Endothelial cell (in vitro differentiated cells): ENCODE measurements at places on chromosomes 1 and 21.
A peak's percentile ranks its signal among the peaks of the same experiment; 100 is the strongest.

- no peak for DNase-seq
These were observed 5.0 kb upstream of the IGFN1 start for GRCh38 chr1:201185527-201186128.

GRCh38 chr1:76998582-76999223, 131.4 kb downstream of the ST6GALNAC5 start:
- DNase-seq = no peak

GRCh38 chr1:53561503-53562105, 102.4 kb downstream of the DMRTB1 start:
- no peak for DNase-seq

DNA sequence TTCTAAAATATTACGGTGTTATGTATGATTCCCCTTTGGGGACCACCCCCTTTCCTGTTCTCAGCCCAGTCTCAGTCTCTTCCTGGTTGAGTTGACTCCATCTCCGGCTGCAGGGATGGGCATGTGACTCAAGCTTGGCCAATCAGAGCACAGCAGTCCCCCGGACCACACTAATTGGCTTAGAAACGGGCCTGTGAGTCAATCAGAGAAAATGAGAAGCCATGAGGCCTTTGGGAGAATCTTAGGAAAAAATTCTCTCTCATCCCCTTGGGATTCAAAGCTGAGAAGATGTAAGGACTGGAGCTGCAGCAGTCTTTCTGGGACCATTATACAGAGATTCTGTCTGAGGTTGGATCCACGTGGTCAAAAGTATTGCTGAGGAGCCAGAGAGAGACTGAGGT, 10.7 kb upstream of the FHAD1 start:
- DNase-seq = no peak

- DNase-seq = no peak
These were observed 231.6 kb downstream of the NRIP1 start for GRCh38 chr21:14833241-14833640.

GRCh38 chr1:27348861-27349783, 7.3 kb downstream of the SYTL1 start:
- peak; percentile 32 for DNase-seq

- no peak for DNase-seq
These were observed 151.8 kb upstream of the GREM2 start for GRCh38 chr1:240763771-240764170.

GRCh38 chr21:46195595-46196195, 11.4 kb upstream of the SPATC1L start:
- DNase-seq = no peak

- DNase-seq = no peak
These were observed 192.4 kb downstream of the LRRIQ3 start for GRCh38 chr1:74005533-74005932.

- DNase-seq = no peak
These were observed 56.9 kb downstream of the ODF2L start for GRCh38 chr1:86339014-86339812.

DNA sequence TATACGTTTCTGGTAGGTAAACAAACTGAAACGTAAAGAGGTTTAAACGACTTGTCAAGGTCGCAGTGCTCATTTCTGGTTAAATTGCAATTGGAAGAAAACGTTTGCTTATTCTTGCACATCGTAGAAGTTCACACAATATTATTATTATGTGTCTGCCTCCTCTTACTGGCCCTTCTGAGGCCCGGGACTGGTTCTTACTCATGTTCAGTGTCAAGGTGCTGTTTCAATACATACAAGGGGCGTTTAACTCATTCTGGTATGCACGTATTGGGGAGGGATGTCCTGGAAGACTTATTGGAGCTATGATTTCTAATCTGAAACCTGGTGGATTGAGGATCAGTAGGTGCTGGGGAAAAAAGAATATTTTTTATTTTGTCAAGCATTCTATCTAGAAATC, 932 bp downstream of the RPF1 start:
- no peak for DNase-seq

DNA sequence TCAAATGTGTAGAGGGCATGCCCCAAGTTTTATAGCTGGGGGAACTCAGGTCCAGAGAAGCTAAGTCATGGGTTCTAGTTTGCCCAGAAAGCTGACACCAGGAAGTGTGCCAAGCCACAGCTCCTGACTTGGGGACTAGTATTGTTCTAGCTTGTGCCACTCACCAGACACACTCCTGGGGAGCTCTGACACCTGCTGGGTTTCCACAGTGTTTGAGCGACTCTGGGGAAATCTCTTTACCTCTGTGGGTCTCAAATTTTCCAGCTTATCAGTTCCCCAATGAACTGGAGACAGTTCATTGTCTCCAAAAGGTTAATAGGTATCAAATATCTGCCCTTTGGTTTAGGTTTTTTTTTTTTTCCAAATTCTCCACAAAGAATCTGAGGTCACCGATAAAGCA, 4.2 kb downstream of the KISS1 start:
- no peak for DNase-seq

- peak; percentile 69 for DNase-seq
These were observed 26.8 kb downstream of the TMEM201 start for GRCh38 chr1:9615316-9616063.

DNA sequence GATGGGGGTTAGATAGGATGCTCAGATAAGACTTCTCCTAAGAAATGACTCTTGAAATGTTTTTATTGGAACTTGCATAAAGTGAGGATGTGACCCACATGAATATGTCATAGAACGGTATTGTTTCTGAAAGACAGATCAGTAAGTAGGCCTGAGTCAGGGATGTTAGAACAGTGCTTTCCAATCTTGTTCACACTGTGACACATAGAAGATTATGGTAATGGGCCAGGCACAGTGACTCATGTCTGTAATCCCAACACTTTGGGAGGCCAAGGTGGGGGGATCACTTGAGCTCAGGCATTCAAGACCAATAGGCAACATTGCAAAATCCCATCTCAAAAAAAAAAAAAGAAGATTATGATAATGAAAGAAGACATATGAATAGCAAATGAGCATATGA, 32.9 kb downstream of the FMO4 start:
- no peak for DNase-seq

GRCh38 chr1:94422115-94422820, 4.1 kb downstream of the ABCD3 start:
- no peak for DNase-seq

- DNase-seq = no peak
These were observed 43.4 kb downstream of the RALGPS2 start for GRCh38 chr1:178768423-178768822.

GRCh38 chr1:24263211-24263610, 55.9 kb upstream of the GRHL3 start:
- DNase-seq = no peak

DNA sequence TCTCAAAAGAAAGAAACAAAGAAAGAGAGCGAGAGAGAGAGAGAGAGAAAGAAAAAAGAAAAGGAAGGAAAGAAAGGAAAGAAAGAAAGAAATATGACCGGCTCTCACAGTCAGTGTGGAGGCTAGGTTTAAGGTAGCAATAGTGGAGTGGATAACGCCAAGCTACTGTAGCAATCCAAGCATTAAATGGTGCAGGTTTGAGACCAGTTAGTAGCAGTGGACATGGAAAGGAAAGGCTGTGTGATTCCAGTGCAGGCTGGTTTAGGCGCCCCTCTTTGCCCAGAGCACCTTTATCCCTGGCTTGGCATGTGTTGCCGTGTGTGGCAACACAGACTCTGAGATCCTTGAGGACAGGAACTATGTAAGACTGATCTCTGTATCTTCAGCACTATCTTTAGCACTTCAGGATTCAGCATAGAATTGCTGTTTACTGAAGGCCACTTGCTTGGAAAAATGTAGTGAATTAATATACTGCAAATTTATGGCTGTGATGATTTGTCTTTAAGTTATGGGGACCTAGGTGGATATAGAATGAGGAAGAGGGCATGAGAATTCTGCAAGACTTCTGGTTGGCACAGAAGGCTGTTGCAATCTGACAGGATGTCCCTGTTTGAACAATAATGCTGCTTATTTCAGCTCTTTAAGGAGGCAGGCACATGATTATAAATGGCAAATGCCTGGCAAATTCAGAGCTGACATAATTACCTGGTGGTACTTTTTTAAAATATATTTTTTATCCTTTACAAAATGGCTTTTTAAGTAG, 10.8 kb upstream of the OSBPL9 start:
- no peak for DNase-seq

GRCh38 chr1:39872698-39873097, 10.6 kb downstream of the TRIT1 start:
- DNase-seq = no peak

DNA sequence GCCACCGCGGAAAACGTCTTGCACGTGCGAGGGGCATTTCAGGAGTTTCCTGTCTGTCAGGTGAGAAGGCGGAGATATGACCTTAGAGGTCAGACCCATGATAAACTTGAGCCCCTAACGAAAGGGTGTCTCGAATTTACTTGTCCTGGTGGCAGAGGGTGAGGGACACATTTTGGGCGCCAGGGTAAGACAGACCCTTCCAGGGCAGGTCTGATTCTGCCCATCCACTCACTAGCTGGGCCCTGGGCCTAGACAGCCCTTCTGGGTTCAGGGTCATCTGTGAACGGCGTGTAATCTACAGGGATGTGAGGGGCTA, 395 bp upstream of the CSRP1 start:
- no peak for DNase-seq

GRCh38 chr1:173314656-173315055, 107.5 kb upstream of the TNFSF4 start:
- no peak for DNase-seq

DNA sequence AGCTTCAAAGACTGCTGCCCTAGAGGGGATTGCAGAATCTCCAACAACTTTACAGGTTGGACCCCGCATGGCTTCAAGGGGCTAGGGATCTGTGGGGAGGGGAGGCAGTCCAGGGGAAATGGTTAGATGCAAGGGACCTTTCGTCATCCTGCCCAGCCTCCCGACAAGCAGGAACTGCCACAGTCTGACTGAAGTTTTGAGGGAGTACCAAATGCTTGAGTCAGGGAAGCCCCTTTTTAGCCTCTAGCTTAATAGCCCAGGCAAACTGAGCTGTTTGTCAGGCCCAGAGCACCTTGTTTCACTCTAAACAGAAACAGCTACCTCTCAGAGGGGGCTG, 1.1 kb downstream of the TOR3A start:
- no peak for DNase-seq

DNA sequence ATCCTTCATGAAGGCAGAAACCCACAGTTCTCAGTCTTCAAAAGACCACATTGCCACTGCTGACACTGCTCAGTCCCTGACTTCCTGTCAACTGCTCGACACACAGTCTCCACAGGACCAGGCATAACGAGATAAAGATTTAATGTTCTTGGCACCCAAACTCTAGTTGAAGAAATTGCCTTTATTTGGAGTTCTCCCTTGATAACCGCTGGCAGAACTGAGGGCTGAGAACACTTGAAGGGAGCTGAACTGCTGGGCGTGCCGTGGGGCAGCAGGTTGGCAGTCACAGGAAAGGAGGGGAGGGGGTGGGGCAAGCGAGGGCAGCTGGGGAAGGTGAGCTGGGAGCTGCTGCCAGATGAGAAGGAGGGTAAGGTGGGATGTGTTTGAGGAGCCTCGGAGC, 15.9 kb downstream of the HENMT1 start:
- no peak for DNase-seq

GRCh38 chr1:186303911-186304310, 71.1 kb downstream of the TPR start:
- no peak for DNase-seq

- no peak for DNase-seq
These were observed 869.8 kb downstream of the TTLL7 start for GRCh38 chr1:83129107-83129506.
